ENCODE measurements at places on chromosomes 16 and 17. TPM values are rescaled to one million over a fixed set of nuclear protein-coding genes. Genes with fewer than 3 reads are reported as not detected.

The SLC12A3 gene
- total RNA-seq, result not detected

The NOS2 gene
- not detected for total RNA-seq

The KRT33B gene
- not detected for total RNA-seq

The C16orf89 gene
- total RNA-seq, result not detected

The ZNF48 gene
- 13.9 TPM for total RNA-seq

The SETD1A gene
- total RNA-seq, result 26.6 TPM

The CD68 gene
- total RNA-seq, result 3.8 TPM

The TRAF4 gene
- total RNA-seq, result 45.1 TPM

The FGF11 gene
- 9.4 TPM for total RNA-seq

The TSC2 gene
- total RNA-seq, result 112 TPM

The FBXO39 gene
- total RNA-seq, result 7.8 TPM

The OR1A1 gene
- not detected for total RNA-seq

The ZG16 gene
- total RNA-seq, result not detected

The OMG gene
- total RNA-seq, result 0.62 TPM

The SPNS2 gene
- total RNA-seq, result 0.25 TPM
